Activated CD4-positive, alpha-beta memory T cell treated with anti-CD3 and anti-CD28 coated beads for 36 hours (primary cell): ENCODE measurements at places on chromosomes 16 and 17. TPM values are rescaled to one million over a fixed set of nuclear protein-coding genes. Genes with fewer than 3 reads are reported as not detected.

Gene MYOCD
- total RNA-seq: not detected

Gene HNF1B
- total RNA-seq: not detected

Gene CFAP52
- not detected for total RNA-seq

Gene TBC1D3G
- not detected for total RNA-seq

GRCh38 chr17:43025766-43026537 is 921 bp downstream of the RND2 start:
- no peak for DNase-seq

DNA sequence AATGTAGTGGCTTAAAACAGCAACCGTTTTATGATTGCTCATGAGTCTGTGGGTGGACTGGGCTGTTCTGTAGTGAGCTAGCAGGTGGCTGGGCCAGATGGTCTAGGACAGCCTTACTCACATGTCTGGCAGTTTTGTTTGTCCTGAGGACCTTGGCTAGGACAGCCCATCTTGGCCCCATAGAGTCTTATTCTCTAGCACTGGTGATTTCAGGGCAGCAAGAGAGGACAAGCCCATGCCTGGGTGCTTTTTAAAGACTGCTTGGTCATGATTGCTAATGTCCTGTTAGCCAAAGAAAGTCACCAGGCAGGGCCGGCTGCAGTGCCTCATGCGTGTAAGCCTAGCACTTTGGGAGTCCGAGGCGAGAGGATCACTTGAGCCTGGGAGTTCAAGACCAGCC is 139.8 kb downstream of the KATNIP start:
- no peak for DNase-seq

GRCh38 chr17:15261802-15262290 is 3.3 kb downstream of the PMP22 start:
- no peak for DNase-seq
